ENCODE measurements at places on chromosomes 2 and 18.

- no peak for DNase-seq
These were observed 255.6 kb upstream of the CTAGE1 start for GRCh38 chr18:22673182-22673862.

DNA sequence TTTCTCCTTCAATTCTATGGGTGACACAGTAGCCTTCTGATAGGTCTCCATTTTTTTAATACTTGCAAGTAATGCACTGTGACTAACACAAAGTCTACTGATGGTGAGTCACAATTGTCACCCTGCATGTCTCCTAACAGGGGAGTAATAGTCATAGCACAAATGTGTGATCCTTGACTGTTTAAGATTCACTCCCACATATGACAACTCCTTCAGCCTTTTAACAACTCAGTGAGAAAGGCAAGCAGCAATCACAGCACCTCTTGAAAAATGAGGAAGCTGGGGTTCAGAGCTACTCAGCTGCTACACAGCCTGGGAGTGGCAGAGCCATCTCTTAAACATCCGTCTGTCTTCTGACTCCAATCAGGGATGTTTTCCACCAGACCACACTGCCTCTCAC, 63.8 kb downstream of the EHD3 start:
- DNase-seq, result peak; percentile 42

DNA sequence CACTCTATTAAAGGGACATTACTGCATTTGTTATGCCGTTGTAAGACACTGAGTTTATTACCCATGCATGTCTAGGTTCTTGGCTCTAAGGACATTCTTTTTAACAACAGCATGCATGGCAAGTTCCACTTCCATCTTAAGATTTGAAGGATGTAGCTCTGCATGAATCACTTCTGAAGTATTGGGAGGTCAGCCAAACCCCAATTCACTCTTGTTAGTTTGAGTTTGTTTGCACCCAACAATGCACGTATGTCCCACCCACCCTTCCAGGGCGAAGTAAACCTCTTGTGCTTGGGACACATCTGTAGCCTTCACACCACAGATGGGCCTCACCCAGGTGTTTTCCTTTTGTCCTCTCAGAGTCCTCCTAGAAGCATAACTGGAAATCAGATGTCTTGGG, 5.6 kb upstream of the LAMA3 start:
- no peak for DNase-seq

DNA sequence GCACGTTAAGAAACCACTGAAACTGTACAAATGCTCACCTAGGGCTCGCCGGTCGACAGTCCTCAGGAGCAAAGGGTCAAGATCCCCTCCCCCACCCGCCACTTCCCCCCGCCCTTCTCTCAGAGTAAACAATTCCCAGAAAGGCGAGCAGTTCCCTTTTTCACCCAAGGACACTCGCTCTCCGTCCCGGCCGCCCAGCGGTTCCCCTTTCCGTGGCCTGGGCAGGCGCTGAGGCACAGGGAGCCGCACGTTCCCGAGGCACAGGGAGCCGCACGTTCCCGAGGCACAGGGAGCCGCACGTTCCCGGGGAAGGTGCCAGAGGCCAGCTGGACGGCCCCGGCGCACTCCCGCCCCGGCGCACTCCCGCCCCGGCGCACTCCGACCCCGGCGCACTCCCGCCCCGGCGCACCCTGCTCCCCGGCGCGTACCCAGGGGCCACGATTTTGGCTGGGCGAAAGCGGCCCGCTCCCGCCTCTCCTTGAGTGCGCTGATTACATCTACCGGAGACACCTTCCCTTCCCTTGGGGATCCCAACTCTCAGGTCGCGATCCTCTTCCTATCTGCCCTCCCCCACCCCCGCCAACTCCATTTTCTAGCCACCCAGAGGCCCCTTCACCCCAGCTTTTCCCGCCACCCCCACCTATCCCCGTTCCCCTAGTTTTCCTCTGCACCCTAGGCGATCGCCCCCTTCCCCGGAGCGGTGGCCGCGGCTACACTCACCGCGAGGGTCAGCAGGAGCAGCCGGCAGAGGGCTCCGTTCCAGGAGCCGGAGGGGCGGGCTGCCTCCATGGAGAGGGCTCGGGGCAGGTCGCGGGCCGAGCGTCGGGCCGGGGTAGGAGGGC, 817 bp downstream of the DSC2 start:
- peak; percentile 84 for DNase-seq

DNA sequence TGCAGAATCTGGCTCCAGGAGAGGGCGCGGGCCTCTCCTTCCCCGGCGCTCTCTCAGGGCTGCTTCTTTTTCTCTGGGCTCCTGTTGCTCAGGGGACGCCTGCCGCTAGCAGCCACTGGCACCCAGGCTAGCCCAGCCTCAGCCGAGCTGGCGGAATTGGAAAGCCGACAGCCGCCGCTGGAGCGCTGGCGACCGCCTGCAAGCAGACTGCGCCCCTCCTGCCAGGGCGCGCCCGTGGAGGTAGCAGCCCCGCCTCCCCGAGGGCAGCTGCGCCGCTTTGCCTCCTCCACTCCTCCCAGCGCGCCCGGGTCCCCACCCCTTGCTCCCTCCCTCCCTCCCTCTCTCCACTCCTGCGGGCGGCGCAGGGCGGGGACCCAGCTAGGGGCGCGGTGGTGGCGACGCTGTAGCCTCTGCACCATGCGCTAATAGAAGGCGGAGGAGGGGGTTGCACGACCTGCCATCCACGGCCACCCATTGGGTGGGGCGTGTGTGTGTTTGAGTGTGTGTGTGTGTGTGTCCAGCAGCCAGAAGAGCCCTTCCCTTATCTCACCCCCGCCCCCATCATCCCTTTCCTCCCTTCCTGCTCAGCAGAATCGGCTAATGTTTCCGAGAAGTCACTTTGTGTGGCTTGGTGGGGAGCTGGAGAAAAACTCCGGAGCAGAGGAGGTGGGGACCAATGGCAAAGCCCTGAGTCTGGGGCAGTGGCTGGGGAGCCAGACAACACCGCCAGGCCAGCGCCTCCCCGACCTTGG, at the start of gene SCN9A:
SCN9A (minus strand) TSS at position 209 of the 752 bp plus-strand sequence. CDS start 64,188 bp downstream, outside the sequence.
- peak; percentile 92 for DNase-seq

DNA sequence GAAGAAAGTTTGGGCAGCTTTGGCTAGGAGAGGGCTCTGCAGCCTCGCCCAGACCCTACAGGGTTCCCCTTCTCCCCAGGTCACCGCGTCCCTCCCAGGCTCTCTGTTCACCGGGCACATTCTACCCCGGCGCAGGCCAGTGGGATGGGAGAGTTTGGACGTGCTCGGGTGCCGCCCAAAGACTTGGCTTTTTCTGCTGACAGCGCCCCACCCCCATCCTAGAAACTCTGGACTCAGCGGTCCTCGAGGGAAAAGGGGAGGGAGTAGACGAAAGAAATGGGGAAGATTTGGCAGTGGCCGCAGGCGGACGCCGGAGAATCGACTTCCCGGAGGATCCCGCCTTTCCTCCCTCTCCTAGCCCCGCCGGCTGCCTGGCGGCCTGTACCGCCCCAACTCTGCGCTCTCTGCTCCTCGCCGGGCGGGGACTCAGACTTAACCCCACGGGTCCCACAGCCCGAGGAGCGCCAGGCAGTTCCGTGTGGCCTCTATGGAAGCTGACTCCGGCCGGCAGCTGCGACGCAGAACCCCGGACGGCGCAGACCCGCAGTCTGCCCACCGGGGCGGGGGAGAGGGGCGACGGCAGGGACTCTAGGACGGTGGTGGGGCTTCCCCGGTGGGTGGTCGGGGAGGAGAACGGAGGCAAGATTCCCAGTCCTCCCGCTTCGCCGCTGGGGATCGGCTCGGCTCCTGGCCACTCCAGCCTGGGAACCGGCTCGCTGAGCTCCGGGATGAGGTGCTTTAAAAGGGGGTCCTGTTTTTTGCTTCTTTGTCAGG, 863 bp upstream of the SIX2 start:
- DNase-seq, result peak; percentile 76

- no peak for DNase-seq
These were observed 37.5 kb upstream of the MAPRE3 start for GRCh38 chr2:26932974-26933373.

- DNase-seq, result no peak
These were observed 110.7 kb upstream of the TLK1 start for GRCh38 chr2:171271386-171271785.

GRCh38 chr2:167510071-167510759, 621.9 kb downstream of the XIRP2 start:
- peak; percentile 50 for DNase-seq

DNA sequence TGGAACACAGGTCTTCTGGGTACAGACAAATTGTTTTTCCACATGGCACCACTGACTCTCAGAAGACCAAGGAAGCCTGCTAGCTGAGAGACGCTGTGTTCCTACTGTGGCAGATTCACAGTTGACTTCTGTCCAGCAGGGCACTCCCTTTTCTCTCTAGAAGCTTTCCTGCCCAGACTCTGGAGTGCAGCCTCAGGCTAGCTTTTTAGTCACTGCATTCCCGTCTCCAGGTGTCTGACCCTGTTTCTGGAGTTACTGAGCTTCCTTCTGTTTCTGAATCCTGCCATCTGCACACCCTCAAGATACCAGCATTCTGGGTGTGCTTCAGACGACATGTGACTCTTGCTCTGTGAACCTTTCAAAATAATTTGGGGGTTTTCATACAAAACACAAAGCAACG, 125.1 kb downstream of the TMEM200C start:
- peak; percentile 75 for DNase-seq

DNA sequence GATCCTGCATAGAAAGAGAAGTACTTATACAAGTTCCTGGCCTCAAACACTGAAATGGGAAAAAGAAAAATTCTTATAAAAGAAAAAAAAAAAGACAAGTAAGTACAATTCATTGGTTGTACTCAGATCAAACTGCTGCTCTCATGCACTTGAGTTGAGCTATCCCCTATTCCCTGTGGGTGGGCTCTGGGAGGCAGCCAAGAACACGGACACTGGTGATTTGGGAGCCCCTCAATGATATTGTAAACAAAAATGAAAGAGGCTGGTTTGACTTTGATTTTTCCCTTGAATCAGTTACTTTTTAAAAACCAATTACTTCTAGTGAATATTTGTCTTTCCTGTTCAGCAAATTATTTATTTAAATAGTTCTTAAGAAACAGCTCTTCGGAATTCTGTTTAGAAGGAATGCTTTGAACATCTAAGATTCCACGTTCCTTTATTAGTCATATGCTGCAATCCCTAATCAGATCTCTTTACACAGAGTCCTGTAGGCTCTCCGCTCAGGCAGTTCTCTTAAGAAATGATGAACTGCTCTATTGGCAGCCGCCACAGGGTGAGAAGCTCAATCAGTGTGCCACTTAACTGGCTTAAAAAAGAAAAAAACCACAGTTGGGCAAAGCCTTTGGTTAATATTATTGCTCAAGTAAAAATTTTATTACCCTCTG, 225.1 kb downstream of the TMEM182 start:
- no peak for DNase-seq

DNA sequence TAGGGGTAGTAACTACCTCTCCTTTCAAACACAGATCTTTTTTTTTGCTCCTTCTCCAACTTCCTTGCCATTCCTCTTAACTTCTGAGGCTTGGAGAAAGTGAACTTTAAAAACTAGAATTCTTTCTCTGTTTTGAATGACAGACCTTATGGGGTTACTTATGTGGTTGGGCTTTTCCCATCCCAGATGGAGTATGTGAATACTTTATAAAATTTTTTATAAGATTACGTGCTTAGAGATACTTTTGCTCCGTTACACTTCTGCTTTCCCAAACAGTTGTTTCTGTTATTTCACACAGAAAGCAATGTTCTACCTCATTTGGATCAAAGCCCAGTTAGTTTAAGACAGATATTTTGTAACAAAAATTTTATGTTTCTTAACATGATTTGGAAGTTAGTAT, 20.2 kb downstream of the GREB1L start:
- no peak for DNase-seq

DNA sequence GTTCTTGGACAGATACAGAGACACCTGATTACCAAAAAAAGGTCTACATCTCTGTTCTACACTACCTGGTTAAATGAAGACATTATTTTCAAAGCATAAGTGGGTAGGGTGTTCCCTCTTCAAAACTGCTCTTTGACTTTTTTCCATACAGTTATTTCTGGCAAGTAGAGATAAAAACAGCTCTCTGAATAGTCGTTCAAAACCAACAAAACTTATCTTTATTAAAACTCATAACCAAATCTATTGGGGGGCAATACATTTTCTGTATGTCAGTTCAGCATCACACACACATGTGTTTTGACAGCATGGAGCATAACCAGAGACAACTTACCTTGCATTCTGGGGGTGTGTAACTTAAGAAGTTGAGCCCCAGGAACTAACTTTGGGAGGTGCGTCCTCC, 149.0 kb upstream of the EPC2 start:
- no peak for DNase-seq

- DNase-seq, result no peak
These were observed 24.9 kb downstream of the TMEM247 start for GRCh38 chr2:46504221-46504620.

DNA sequence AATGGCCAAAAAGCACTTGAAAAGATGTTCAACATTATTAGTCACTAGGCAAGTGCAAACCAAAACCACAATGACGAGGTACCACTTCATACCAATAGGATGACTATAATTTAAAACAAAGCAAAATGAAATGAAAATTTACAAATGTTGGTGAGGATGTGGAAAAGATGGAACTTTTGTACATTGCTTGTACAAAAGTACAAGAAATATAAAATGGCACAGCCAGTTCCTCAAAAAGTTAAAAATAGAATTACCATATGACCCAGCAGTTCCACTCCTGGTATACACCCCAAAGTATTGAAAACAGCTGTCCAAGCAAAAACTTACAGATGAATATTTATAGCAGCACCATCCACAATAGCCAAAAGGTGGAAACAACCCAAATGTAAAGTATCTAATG, 107.8 kb upstream of the XPO1 start:
- no peak for DNase-seq

DNA sequence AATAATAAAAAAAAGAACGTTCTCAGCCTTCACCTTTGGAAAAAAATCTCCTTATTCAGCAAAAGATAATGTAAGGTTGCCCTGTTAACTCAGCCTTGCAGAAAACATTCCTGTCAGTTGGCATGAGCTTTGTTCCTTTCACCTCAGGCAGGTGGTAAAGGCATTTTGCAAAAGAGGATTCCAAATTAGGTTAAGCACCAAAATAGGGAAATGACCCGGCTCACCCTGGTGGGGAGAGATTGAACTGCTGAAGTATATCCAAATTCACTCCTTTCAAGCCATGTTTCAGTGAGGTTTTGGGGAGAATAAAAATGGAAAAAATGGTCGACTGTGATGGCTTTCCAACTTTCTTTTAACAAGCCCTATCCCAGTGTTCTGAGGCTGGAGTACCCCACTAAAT, 1988.8 kb upstream of the PIK3C3 start:
- no peak for DNase-seq

- peak; percentile 89 for DNase-seq
These were observed 146.8 kb downstream of the SEPTIN10 start for GRCh38 chr2:109466674-109467575.

DNA sequence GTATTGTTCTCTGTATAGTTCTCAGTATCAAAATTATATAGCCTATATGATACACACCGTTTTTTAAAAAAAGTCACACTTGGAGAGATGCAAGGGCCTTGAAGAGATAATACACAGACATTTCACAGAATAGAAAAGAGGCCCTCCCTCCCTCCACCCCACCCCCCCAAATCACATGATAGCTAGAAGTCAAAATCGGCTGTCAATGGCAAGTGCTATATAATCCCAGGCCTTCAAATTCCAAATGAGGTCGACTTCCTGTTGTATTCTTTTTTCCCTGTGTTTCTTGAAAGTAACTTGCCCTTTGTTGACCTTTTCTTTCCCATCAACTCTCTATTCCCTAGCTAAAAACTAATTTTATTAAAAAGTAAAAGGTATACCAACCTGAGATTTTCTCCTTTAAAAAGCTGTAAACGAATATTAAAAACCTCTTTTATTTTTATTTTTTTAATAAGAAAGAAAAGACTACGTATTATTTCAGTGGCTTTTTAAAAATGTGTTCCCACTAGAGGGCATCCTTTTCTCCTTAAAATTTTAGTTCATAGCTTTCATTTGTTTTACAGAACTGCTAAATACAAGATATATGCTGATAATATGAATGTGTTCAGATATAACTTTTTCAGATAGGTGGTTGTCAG, 46.6 kb downstream of the KCMF1 start:
- DNase-seq, result no peak

GRCh38 chr2:12430407-12431133, 286.2 kb upstream of the TRIB2 start:
- DNase-seq, result no peak
